ENCODE measurements at places on chromosomes 11 and 22.

- DNase-seq, result peak; percentile 39
Observed at GRCh38 chr11:102293873-102294601, 23.2 kb upstream of the BIRC3 start.

- no peak for DNase-seq
Observed at GRCh38 chr11:61028135-61028729, 56.8 kb downstream of the CD6 start.

DNA sequence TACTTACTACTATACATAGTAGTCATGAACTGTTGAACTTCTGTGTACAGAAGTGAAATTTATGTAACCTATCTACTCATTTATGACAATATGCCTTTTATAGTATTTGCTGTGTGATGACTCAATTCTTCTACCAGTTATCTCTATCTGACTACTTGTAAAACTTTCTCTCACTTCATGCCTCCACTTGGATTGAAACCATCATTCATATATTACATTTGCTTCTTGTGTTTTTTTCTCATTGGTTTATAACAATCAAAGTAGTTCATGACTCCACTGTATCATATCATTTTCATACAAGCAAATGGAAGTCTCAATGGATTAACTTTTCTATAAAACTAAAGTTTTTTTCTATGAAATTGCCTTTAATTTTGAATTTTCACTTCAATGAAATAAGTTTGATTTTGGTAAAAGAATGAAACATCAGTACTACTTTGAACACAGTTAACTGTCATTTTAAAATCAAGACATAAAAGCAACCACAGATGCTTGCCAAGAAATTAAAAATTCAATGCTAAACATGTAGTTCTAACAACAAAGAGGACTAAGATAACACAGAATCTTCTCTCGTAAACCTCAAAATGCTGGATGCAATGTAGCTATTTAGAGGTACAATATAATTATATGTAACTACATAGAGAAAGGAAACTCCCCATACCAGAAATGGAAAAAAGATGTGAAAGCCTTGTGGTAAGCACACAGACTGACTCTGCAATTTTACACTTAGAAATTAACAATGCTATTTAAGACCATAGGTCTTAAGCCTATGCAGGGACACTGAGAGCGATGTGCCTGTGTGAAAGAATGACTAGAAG is 27.6 kb upstream of the EXPH5 start:
- no peak for DNase-seq

- DNase-seq, result no peak
Observed at GRCh38 chr11:50246183-50246582, 213.5 kb downstream of the OR4C45 start.

GRCh38 chr11:110525883-110526282 is 96.1 kb downstream of the FDX1 start:
- DNase-seq, result peak; percentile 10

- peak; percentile 14 for DNase-seq
Observed at GRCh38 chr22:18110194-18110953, at the start of gene TUBA8. Gene TUBA8 (plus strand): TSS chr22:18110809. CDS start chr22:18110866, 57 bp downstream.

- peak; percentile 48 for DNase-seq
Observed at GRCh38 chr11:101401245-101401644, 182.6 kb downstream of the TRPC6 start.

DNA sequence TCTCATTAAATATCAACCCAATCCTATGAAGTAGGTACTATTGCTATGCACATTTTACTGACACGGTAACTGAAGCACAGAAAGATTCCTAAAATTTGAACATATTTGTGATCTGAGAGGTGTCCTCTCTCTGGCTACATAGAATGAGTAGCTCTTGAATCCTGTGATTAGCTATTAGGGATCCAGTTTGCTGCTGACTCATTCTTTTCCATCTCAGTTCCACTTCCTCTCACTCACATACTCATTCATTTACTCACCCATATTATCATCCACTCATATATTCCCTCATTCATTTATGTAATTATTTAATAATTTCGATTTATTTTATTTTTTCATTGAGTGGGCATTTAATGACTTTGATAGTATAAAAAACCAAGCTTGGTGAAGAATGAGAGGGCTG is 42.7 kb downstream of the OR5B17 start:
- DNase-seq, result peak; percentile 61

DNA sequence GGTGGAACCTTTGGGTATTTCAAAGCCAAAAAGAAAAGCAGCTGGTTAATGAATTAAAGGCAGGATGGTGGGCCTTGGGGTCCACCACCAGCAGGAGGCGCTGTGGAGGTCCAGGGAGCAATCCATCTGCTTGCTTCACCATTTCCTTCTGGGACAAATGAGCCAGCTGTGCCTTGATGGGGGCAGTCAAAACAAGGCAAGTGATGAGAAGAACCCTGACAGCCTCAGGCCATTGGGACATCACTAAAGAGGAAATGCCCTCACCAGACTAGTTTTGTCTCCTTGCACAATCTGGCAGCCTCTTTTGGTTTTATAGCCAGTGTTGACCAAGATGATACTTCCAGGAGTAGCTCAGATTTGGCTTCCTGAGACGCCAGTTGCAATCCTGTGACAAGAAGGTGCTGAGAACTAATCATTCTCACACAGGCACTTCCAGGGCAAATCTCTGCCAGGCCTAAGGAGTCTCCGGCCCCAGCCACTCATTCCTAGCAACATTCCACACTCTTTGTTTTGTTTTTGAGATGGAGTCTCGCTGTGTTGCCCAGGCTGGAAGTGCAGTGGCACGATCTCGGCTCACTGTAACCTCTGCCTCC is 38.2 kb upstream of the WEE1 start:
- DNase-seq, result peak; percentile 36

Data from brain microvascular endothelial cell (primary cell).